Osteoblast (primary cell): ENCODE measurements at places on chromosomes 2 and 18.

GRCh38 chr2:11234309-11234708 is 79.0 kb downstream of the SLC66A3 start:
- no peak overlapping the region for H3K27ac ChIP-seq
- H3K27me3 ChIP-seq: no peaks in the 10 kb centered on the region
- no peak overlapping the region for H3K4me3 ChIP-seq
- no peaks in the 10 kb centered on the region for H3K4me1 ChIP-seq

DNA sequence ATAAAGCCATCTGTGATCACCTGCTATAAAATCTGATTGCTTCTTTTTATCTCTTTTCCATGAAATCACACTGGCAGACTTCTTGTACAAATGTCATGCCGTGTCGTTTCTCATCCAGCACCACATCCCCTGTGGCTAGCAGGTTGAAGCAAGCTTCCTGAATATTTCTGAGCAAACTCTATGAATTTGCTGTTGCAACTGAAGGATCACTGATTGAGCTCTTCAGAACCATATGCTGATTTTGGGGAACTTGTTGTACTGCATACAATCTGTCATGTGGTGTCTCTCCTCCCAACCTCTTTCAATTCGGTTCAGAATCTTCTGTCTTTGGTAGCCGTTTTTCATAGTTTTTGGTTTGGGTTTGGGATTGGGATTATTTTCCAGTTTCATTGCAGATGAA is 57.7 kb upstream of the RBMS1 start:
- H3K4me1 ChIP-seq: no peaks in the 10 kb centered on the region
- DNase-seq: no peak
- H3K27me3 ChIP-seq: no peaks in the 10 kb centered on the region
- H3K27ac ChIP-seq: no peak overlapping the region
- no peak overlapping the region for H3K4me3 ChIP-seq

GRCh38 chr18:59927246-59927825 is 27.5 kb downstream of the PMAIP1 start:
- H3K4me1 ChIP-seq: peaks cover 6% of the 10 kb centered on the region
- no peaks in the 10 kb centered on the region for H3K36me3 ChIP-seq
- peaks cover 19% of the 10 kb centered on the region for H3K27me3 ChIP-seq

- DNase-seq: no peak
- H3K27me3 ChIP-seq: peaks cover 14% of the 10 kb centered on the region
- no peak overlapping the region for H3K27ac ChIP-seq
- H3K4me3 ChIP-seq: no peak overlapping the region
These were observed 7.2 kb upstream of the KLHL29 start for GRCh38 chr2:23377771-23378170.

- DNase-seq: no peak
- no peak overlapping the region for H3K27ac ChIP-seq
- no peaks in the 10 kb centered on the region for H3K4me1 ChIP-seq
- no peak overlapping the region for H3K4me3 ChIP-seq
These were observed 374.6 kb downstream of the PTH2R start for GRCh38 chr2:208781166-208781565.

DNA sequence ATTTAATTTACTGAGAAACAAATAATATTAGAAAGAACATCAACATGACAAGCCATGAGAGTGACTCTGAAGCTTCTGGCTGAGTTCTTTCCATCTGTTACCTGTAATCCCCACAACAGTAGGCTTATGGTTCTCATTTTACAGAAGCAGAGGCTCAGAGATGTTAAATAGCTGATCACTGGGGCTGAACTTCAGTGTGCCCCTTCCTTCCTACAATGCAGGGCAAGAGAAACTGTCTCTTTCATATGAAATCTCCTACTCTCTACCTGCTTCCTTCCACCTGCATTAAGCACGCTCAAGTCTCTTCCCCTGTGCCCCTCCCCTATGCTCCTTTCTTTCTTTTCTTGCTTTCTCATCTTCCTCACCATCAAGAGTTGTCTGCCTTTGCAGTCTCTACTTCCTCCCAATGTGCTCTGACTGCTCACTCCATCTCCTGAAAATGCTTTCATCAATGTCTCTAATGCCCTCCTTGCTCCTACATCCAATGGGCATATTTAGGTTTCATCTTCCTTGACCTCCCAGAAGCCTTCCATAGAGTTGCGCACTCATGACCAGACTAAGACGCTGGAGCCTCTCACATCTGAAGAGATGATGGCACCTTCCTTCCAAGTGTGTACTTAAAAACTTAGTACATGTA is 23.7 kb downstream of the APOB start:
- DNase-seq: no peak
- no peak overlapping the region for H3K4me3 ChIP-seq
- H3K4me1 ChIP-seq: no peaks in the 10 kb centered on the region
- no peaks in the 10 kb centered on the region for H3K36me3 ChIP-seq
- no peaks in the 10 kb centered on the region for H3K27me3 ChIP-seq
